ENCODE measurements at places on chromosomes 3 and 15. TPM values are rescaled to one million over a fixed set of nuclear protein-coding genes. Genes with fewer than 3 reads are reported as not detected.

- peaks cover 3% of the 10 kb centered on the region for H3K36me3 ChIP-seq
- no peak overlapping the region for H3K27ac ChIP-seq
- H3K27me3 ChIP-seq = no peaks in the 10 kb centered on the region
- no peak for DNase-seq
Measured at GRCh38 chr15:100141311-100142001, 200.3 kb downstream of the ADAMTS17 start.

TM4SF1 gene
- total RNA-seq = 12.9 TPM

FES gene
- total RNA-seq = 8.3 TPM

- H3K27ac ChIP-seq = no peak overlapping the region
- no peak for DNase-seq
- H3K4me3 ChIP-seq = no peak overlapping the region
- no peaks in the 10 kb centered on the region for H3K27me3 ChIP-seq
- H3K4me1 ChIP-seq = no peaks in the 10 kb centered on the region
Measured at GRCh38 chr3:155448531-155448930, 155.0 kb upstream of the STRIT1 start.

DNA sequence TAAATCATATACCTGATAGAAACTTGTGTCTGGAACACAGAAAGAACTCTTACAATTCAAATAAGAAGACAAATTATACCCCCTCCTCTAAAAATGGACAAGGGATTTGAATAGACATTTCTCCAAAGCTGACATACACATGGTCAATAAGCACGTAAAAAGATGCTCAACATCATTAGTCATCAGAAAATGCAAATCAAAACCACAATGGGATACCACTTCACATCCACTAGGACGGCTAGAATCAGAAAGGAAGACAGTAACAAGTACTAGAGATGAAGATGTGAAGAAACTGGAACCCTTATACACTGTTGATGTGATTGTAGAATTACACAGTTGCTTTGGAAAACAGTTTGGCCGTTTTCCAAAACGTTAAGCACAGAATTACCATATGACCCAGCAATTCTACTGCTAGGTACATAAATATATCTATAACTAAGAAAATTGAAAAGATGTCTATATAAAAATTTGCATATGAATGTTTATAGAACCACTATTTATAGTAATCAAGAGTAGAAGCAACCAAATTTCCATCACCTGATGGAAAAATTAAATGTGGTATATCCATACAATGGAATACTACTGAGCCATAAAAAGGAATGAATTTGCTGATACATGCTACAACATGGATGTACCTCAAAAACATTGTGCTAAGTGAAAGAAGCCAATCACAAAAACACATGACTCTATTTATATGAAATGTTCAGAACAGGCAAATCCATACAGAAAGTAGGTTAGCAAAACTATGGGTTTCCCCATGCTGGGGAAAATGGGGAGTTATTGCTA lies 60.8 kb downstream of the GREM1 start:
- no peaks in the 10 kb centered on the region for H3K36me3 ChIP-seq
- H3K4me3 ChIP-seq = no peak overlapping the region
- H3K4me1 ChIP-seq = no peaks in the 10 kb centered on the region
- no peak overlapping the region for H3K27ac ChIP-seq
- DNase-seq = no peak

KIF23 gene
- total RNA-seq = 31.4 TPM

PLXNB1 gene
- 7.7 TPM for total RNA-seq

- no peak overlapping the region for H3K27ac ChIP-seq
- no peaks in the 10 kb centered on the region for H3K27me3 ChIP-seq
- H3K36me3 ChIP-seq = peaks cover 19% of the 10 kb centered on the region
- DNase-seq = no peak
- H3K4me1 ChIP-seq = peaks cover 72% of the 10 kb centered on the region
Measured at GRCh38 chr15:98938105-98938417, 69.5 kb downstream of the PGPEP1L start.

- no peak for DNase-seq
- no peaks in the 10 kb centered on the region for H3K4me1 ChIP-seq
- no peak overlapping the region for H3K4me3 ChIP-seq
- H3K36me3 ChIP-seq = no peaks in the 10 kb centered on the region
- no peaks in the 10 kb centered on the region for H3K27me3 ChIP-seq
Measured at GRCh38 chr15:69509131-69509530, 56.5 kb downstream of the RPLP1 start.

GRCh38 chr3:52068055-52068571 lies 11.7 kb upstream of the DUSP7 start:
- H3K4me3 ChIP-seq = no peak overlapping the region
- H3K36me3 ChIP-seq = peaks cover 3% of the 10 kb centered on the region
- H3K4me1 ChIP-seq = no peaks in the 10 kb centered on the region
- H3K27me3 ChIP-seq = no peaks in the 10 kb centered on the region

- H3K4me3 ChIP-seq = no peak overlapping the region
- H3K4me1 ChIP-seq = no peaks in the 10 kb centered on the region
- H3K27me3 ChIP-seq = no peaks in the 10 kb centered on the region
- H3K36me3 ChIP-seq = no peaks in the 10 kb centered on the region
Measured at GRCh38 chr3:162863579-162863978, 1367.0 kb downstream of the OTOL1 start.

DNA sequence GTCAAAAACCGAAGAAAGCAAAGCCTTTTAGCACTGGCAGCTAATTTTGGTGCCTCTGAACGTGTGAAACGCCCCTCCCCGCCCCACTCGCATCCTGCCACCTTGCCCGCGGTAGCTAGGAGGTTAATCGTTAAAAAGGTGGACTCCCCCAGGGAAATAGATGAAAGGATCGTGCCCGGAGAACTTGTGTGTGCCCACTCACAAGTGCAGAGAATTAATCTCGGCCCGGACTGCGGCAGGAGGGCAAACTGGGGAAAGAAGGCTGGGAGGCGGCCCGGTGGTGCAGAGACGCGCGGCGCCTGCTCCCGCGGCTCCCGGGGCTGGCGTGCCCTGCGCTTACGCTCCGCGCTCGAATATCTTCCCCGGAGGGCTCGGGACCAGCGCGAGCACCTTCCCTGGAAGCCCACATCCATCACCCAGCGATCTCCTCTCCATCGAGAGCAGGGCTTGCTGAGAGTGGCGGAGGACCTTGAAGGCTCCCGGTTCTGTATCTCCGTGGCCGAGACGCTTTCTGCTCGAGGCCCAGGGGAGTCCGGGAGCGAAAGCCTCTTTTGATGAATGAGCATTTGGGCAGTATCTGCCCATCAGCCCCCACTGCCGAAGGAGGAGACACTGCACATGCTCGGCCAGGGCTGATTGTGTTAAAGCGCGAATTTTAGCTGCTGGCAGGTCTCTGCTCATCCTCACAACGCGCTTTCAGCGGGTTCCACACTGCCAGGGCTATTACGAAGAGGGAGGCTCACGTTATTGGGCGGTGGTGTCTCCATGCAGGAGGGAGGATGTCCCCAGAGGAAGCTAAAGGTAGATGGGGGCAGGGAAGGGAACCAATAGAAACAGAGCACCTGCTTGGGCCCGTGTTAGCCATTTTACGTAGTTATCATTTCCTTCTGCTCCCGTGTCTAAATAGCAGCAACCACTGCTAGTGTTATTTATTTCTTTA lies 1.3 kb upstream of the SPTSSB start:
- no peak for DNase-seq
- peak overlapping the region; percentile 24 for H3K4me3 ChIP-seq
- H3K27me3 ChIP-seq = peaks cover 26% of the 10 kb centered on the region

- H3K27me3 ChIP-seq = peaks cover 19% of the 10 kb centered on the region
- H3K27ac ChIP-seq = no peak overlapping the region
- H3K36me3 ChIP-seq = no peaks in the 10 kb centered on the region
- H3K4me1 ChIP-seq = peaks cover 3% of the 10 kb centered on the region
- DNase-seq = no peak
Measured at GRCh38 chr3:128426128-128426921, 40.4 kb downstream of the DNAJB8 start.

DNA sequence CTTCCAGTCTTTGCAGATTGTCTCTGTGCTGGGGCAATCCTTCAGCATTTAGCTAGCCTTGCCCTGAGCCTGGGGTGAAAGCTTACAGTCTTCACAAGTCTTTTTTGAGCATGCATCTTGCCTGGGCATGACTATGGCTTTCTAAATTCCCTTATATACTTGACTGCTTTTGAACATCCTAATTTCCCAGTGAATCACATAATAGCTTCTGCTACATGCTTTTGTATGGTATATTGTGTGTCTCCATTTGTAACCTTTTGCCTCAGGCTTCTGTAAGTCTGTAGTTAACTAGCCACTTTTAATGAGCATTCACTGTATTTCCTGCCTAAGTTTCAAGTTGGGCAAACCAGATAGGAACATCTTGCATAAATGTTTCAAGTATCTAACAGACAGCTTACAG lies 76.8 kb downstream of the CHCHD4 start:
- H3K27ac ChIP-seq = no peak overlapping the region
- no peak for DNase-seq
- H3K4me1 ChIP-seq = no peaks in the 10 kb centered on the region
- H3K27me3 ChIP-seq = no peaks in the 10 kb centered on the region
- H3K4me3 ChIP-seq = no peak overlapping the region

DNA sequence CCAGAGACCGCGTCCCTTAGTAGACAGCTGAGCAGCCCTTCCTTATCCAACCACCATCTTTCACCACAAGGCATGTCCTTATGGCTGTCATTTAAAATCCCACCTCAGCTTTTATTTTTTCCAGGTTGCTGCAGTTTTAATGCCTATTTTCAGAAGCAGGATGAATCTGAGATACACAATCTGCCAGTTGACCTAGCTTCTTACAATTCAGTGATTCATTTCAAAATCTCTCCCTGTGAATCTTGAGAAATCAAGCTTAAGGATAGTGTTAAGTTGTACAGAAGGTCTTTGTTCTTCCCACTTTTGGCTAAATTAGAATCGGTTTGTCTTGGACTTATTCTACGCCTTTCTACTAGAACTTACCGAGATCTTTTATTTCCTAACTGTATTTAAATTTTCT lies 522.3 kb upstream of the CFAP20DC start:
- H3K27me3 ChIP-seq = no peaks in the 10 kb centered on the region
- H3K4me1 ChIP-seq = no peaks in the 10 kb centered on the region
- H3K4me3 ChIP-seq = no peak overlapping the region
- no peak for DNase-seq
- no peaks in the 10 kb centered on the region for H3K36me3 ChIP-seq

GRCh38 chr3:121819236-121819635 lies 15.6 kb downstream of the IQCB1 start:
- no peak overlapping the region for H3K27ac ChIP-seq
- H3K4me1 ChIP-seq = no peaks in the 10 kb centered on the region
- H3K36me3 ChIP-seq = peaks cover 48% of the 10 kb centered on the region
- no peak for DNase-seq
- no peaks in the 10 kb centered on the region for H3K27me3 ChIP-seq

CHRFAM7A gene
- total RNA-seq = 0.38 TPM

ITIH3 gene
- 0.24 TPM for total RNA-seq

DNA sequence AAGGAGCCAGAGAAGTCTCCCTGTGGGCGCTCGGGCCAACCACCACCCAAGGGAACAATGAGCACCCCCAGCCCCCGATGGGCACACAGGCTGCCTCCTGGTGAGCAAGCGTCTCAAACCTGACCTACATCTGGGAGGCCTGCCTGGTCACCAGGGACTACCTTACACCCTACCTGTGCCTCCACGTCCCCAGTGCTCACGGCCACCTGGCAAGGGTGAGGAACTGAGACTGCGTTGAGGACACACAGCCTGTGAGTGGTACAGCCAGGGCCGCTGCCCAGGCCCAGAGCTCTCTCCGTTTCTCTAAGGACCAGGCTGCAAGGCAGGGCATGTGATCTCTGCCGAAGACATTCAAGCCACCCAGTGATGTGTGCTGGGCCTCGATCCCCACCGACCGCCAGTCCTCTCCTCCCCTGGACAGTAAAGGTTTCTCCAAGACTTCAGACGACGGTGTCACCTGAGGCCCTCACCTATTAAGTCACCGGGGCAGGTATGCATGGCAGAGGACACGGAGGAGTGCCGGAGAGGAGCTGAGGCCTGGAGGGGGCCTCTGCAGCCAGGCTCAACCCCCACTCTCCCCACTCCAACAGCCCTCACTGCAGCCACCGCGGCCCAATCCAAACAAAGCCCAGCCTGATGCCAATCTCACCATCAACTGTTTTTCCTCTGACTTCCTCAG lies 2.8 kb downstream of the GOLGA8A start:
- H3K36me3 ChIP-seq = no peaks in the 10 kb centered on the region
- H3K4me3 ChIP-seq = no peak overlapping the region
- no peaks in the 10 kb centered on the region for H3K27me3 ChIP-seq
- DNase-seq = no peak
- no peak overlapping the region for H3K27ac ChIP-seq
- H3K4me1 ChIP-seq = peaks cover 6% of the 10 kb centered on the region

DNA sequence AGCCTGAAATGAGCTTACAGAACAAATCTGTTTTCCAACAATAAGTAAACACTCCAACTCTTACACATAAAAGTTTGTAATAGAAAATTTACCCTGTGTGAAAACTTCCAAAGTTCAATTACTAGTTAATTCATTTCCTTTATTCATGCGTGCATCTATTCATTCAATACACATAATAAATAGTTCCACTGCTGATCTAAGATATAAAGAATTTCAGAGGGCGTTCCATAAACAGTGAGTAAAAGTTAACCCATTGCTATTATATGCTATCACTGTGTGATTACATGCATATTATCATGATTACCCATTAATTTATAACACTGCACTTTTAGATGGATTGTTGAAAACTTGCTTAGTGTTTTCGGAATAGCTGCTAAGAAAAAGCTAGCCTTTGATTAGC lies 36.2 kb upstream of the CFAP20DC start:
- H3K4me3 ChIP-seq = no peak overlapping the region
- H3K27me3 ChIP-seq = no peaks in the 10 kb centered on the region
- no peaks in the 10 kb centered on the region for H3K4me1 ChIP-seq
- DNase-seq = no peak

DNA sequence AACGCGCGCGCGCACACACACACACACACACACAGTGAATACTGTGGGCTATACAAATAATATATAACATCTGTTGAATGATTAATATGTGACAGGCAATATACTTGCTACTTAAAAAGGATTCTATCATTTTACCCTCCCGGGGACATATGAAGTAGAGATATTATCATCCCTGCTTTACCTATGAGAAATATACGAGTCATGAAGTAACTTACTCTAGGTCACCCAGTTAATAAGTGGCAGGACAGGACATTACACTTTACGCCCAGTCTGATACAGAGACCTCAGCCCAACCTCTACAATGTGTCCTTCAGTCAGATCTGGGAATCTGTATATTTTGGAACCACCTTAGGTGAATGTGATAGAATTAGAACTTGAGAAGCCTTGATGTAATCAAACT lies 55.4 kb downstream of the CCDC54 start:
- no peak for DNase-seq
- H3K4me1 ChIP-seq = peaks cover 6% of the 10 kb centered on the region
- H3K27me3 ChIP-seq = no peaks in the 10 kb centered on the region
- H3K27ac ChIP-seq = no peak overlapping the region
- no peak overlapping the region for H3K4me3 ChIP-seq

- DNase-seq = no peak
- H3K36me3 ChIP-seq = no peaks in the 10 kb centered on the region
- no peaks in the 10 kb centered on the region for H3K27me3 ChIP-seq
- H3K4me1 ChIP-seq = no peaks in the 10 kb centered on the region
- no peak overlapping the region for H3K27ac ChIP-seq
- H3K4me3 ChIP-seq = no peak overlapping the region
Measured at GRCh38 chr3:73141525-73141924, 80.1 kb downstream of the EBLN2 start.

- no peaks in the 10 kb centered on the region for H3K27me3 ChIP-seq
- no peak for DNase-seq
- H3K4me3 ChIP-seq = no peak overlapping the region
- no peaks in the 10 kb centered on the region for H3K4me1 ChIP-seq
- H3K27ac ChIP-seq = no peak overlapping the region
Measured at GRCh38 chr3:139074565-139075115, 29.9 kb upstream of the PRR23C start.

GRCh38 chr15:101692801-101693598 lies 31.3 kb downstream of the TARS3 start:
- peaks cover 17% of the 10 kb centered on the region for H3K4me1 ChIP-seq
- no peaks in the 10 kb centered on the region for H3K36me3 ChIP-seq
- H3K27me3 ChIP-seq = no peaks in the 10 kb centered on the region
- H3K27ac ChIP-seq = peak overlapping the region; percentile 60

Data from thymus (tissue), 14 donors.